ENCODE measurements at places on chromosomes 12 and 14.

- DNase-seq: no peak
These were observed 58.1 kb downstream of the FGD4 start for GRCh38 chr12:32457251-32458025.

- DNase-seq: no peak
These were observed 31.1 kb upstream of the IFNG-AS1 start for GRCh38 chr12:67958187-67958586.

DNA sequence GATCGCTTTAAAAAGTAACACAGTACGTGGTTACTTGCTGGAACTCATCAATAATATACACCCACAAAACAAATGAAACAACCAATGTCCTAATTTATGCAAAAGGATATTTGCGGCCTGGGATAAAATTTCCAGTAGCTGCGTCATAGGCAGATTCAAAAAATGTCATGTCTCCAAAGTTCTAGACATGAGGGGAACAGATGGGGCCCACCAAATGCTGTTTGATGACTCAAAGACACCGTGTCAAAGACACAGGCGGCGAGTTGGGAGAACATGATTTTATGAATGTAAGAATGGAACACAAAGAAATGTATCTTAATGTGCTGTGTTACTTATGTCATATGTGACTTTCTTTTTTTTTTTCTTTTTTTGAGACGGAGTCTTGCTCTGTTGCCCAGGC is 34.3 kb upstream of the NCOR2 start:
- no peak for DNase-seq

- no peak for DNase-seq
These were observed 207.0 kb downstream of the TMEM121 start for GRCh38 chr14:105733081-105734065.

DNA sequence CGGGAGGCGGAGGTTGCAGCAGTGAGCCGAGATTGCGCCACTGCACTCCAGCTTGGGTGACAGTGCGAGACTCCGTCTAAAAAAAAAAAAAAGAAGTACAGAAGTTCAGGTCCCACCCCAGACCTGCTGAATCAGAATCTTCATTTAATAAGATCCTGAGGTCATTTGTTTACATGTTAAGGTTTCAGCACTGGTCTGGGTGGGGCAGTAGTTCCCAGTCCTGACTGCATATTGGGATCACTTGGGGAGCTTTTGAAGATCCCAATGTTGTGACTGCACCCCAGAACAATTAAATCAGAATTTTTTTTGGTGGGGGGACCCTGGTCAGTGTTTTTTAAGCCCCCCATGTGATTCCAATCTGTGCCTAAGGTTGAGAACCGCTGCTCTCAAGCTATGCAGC is 11.7 kb upstream of the COL2A1 start:
- no peak for DNase-seq

DNA sequence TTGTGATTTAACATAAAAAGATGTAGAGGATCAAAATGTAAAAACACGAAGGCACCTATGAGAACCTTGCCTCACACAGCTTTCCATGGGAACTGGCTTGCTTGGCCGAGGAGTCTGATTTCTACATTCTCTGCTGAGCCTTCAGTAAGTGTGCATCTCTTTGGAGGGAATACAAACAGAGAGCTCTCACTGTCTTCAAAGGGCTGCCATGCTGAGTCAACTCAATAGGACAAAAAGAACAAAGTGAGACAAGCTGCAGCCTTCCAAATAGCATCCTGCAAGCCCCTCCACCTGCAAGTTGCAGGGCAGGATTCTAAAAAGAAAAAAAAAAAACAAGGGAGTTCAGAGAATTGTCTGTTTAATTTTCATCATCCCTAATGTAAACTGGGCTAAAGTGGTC is 411.9 kb downstream of the NELL2 start:
- no peak for DNase-seq

- DNase-seq: no peak
These were observed 18.7 kb downstream of the DTX1 start for GRCh38 chr12:113075137-113075683.

DNA sequence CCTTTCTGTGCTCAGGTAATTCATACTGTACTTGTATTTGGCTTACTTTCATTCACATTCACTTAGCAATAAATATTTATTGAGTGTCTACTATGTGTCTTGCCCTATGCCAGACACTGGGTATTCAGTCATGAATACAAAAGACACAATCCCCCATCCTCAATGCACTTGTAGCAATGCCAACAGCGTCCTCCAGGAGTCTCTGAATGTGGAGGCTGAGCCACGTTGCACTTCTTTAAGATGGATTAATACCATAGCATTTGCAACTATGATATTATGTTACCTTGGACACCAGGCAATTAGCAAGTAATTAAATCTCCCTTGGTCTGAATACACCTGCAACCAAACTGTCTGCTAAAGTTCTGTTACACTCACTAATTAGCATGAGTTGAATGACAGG is 58.8 kb downstream of the OTX2 start:
- no peak for DNase-seq

DNA sequence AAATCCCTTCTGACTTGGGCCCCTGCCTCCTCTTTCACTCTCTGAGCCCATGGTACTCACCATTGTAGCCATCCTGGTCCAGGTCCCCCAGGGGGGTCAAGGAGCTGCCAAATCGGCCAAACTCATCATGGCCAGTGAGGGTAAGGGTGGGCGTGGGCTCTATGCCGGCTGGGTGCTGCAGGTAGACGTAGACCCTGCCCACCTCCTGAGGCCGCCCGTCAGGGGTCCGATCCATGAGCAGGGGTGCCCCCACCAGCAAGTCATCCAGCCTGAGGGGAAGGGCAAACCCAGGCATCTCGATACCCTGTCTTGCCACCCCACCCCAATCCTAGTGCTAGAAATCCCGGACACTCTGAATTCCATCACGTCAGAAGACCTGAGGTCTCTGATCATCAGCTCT is 14.0 kb downstream of the ITGA5 start:
- DNase-seq: no peak

GRCh38 chr12:507391-507796 is 47.7 kb downstream of the B4GALNT3 start:
- DNase-seq: no peak

DNA sequence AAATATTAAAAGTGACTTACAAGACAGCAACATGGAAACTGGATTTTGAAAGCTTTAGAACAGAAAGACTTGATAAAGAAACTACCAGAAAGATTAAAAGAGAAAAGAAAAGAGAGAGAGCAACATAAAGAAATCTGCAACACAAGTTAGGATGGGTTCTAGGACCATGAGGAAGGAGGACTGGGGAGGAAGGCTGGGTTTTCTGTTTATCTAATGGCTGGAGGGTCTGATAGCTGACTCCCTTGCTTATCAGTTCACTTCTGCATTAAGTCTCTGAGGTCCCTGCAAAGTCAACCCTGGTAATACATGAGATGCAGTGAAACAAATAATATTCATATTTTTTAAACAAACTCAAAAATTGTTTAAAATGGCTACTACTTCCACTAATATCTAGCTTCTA is 90.1 kb downstream of the RPAP3 start:
- no peak for DNase-seq

GRCh38 chr12:26374934-26375680 is 179.7 kb downstream of the SSPN start:
- DNase-seq: no peak

DNA sequence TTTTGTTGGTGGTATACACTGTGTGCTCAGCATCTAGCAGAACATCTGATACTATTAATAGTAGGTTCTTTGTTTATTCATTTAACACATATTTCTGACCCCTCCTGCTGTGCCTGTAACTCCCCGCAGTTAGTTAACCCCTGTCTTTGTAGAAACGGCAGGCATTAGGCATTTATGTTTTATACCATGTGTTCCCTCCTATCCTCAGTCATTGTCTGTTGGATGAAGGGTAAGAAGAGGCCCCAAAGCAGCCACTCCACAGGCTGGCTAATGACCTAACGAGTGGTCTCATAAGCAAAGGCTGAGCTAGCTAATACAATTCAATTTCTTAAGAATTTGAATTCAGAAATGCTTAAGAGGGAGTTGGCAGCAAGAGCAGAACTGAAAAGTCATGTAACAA is 170.8 kb downstream of the TMX1 start:
- DNase-seq: no peak

All from NCI-H1048 (cell line).